ENCODE measurements at places on chromosomes 4 and X.

- no peak for DNase-seq
Observed at GRCh38 chr4:163764569-163764968, 270.1 kb downstream of the TMA16 start.

- no peak for DNase-seq
Observed at GRCh38 chr4:42048394-42048793, 58.1 kb downstream of the SLC30A9 start.

- peak; percentile 32 for DNase-seq
Observed at GRCh38 chrX:72620550-72621145, 48.0 kb upstream of the HDAC8 start.

- DNase-seq: no peak
Observed at GRCh38 chr4:88807499-88807898, 109.9 kb upstream of the NAP1L5 start.

DNA sequence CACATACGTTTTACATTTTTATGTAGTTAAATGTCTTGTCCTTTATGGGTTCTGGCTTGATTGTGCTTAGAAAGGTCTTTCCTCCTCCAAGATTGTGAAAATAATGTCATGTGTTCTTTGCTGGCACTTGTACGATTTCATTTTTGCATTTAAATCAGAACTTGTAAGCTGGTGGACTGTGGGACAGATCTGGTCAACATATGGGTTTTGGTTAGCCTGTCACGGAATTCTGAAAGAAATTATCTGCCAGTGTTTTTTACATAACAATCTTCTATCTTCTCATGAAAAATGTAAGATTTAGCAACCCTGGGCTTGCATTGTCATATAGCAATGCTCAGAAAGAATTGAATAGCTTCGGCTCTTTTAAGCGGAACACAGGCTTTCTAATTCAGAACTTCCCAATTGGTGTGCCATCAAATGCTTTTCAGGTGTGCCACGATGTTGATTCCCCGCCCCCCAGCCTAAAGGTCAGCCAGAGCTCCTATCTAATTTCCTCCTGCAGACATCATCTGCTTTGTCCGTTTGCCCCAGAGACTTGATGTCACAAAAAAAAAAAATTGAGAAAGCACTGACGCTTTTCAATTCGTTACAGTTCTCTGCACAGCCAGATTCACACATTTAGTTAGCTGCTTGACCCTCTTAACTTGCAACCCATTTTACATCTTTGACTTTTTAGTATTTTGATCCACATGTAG, 16.2 kb downstream of the AFF1 start:
- no peak for DNase-seq

DNA sequence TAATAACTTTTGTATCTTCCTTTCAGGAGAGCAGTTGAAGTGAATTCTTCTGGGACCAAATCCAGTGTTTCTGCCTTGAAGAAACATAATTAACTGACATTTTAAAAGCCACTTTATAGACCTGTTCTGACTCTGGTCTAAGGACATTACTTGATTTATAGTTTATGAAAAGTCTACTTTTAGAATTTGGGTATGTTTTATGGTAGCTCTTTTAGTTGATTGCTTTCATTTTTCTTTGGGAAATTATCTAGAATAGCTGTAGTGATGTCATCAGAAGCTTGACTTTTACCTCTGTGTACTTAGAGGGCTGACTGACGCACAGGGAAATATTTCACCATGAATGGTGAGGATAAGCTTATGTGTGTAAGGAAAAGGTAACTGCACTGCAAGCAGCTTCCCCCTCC, 131.8 kb upstream of the LIMCH1 start:
- no peak for DNase-seq

DNA sequence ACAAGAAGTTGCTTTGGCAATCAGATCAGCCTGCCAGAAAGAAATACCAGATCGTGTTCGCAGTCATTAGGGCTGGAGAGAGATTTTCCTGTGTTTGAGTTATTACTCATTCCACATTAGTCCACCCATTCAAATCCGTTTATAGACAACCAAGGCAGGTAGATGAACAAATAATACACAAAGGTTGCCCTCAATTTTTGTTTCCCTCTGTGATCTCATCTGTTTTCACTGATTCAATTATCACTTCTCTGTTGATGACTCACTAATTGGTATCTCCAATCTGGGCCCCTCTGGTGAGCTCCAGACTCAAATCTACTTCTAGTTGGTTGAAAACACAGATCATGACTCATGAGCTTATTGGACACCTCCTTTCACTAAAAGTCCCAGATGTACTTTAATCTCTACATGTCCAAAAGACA, 54.5 kb downstream of the CHM start:
- DNase-seq: no peak

DNA sequence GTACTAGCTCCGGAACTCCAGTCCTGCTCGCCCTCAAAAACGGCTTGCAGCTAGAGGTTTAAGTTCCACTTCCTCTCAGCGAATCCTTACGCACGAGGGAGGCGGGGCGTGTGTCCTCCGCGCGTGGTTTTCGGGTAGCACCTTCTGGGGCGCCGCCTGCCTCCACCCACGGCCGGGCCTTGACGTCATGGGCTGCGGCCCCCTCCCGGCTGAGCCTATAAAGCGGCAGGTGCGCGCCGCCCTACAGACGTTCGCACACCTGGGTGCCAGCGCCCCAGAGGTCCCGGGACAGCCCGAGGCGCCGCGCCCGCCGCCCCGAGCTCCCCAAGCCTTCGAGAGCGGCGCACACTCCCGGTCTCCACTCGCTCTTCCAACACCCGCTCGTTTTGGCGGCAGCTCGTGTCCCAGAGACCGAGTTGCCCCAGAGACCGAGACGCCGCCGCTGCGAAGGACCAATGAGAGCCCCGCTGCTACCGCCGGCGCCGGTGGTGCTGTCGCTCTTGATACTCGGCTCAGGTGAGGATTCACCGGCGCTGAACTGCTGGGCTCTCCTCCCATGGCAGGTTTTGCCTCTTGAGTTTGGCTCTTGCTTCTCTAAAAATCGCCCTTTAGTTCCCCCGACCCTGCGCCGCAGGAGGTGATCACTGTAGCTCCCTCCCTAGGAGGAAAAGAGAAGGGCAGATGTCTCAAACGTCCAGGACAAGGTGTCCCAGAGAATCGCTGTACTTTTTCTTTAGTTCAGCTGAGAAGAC, at the start of gene AREG:
Gene AREG (plus strand): TSS at position 246 of the 752 bp plus-strand sequence. CDS start 210 bp downstream, at position 456.
- DNase-seq: peak; percentile 76

GRCh38 chr4:138912704-138913340, 102.8 kb upstream of the NOCT start:
- DNase-seq: no peak

- no peak for DNase-seq
Observed at GRCh38 chrX:38660395-38661102, 99.2 kb downstream of the TSPAN7 start.

- DNase-seq: no peak
Observed at GRCh38 chrX:28085653-28086052, 104.4 kb upstream of the DCAF8L1 start.

DNA sequence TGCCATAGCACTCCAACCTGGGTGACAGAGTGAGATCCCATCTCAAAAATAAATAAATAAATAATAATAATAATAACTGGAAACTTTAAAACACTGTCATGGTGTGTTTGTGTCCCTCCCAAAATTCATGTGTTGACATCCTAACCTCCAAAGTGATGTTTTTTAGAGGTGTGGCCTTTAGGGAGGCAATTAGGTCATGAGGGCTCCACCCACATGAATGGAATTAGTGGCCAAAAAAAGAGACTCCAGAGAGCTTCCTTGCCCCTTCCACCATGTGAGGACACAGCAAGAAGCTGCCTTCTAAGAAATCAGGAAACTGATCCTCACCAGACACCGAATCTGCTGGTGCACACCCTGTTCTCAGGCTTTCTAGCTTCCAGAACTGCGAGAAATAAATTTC, 23.8 kb upstream of the RAPGEF2 start:
- no peak for DNase-seq

- no peak for DNase-seq
Observed at GRCh38 chrX:14913241-14913640, 40.0 kb downstream of the MOSPD2 start.

DNA sequence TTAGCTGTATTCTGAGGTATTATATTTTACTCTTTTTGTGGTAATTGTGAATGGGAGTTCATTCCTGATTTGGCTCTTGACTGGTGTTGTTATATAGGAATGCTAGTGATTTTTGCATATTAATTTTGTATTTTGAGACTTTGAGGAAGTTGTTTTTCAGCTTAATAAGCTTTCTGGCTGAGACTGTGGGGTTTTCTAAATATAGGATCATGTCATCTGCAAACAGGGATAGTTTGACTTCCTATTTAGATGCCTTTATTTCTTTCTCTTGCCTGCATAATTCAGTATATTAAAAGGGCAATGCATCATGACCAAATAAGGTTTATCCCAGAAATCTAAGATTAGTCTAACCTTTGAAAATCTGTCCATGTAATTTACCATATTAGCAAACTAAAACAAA, 44.7 kb upstream of the EPGN start:
- no peak for DNase-seq

GRCh38 chrX:153533091-153533490, 15.6 kb downstream of the ATP2B3 start:
- no peak for DNase-seq

DNA sequence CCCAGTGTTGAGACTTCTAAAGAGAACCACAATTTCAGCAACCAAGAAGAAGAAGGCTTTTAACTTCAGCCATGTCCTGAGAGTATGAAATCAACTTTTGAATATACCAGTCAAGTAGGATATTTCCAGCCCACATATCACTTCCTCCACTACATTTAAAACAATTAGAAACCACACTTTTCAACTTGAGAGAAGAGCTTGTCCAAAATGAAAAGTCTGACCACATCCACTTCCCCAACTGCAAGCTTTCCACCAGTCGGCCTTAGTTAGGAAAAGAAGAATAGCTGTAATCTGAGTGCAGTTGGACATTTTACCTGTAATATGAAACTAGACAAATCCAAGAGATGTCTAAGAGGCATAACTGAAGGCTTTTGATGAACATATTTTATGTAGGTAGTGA, 101.9 kb upstream of the SLC7A11 start:
- DNase-seq: no peak

GRCh38 chrX:45769761-45770582, 569.3 kb upstream of the DIPK2B start:
- no peak for DNase-seq

DNA sequence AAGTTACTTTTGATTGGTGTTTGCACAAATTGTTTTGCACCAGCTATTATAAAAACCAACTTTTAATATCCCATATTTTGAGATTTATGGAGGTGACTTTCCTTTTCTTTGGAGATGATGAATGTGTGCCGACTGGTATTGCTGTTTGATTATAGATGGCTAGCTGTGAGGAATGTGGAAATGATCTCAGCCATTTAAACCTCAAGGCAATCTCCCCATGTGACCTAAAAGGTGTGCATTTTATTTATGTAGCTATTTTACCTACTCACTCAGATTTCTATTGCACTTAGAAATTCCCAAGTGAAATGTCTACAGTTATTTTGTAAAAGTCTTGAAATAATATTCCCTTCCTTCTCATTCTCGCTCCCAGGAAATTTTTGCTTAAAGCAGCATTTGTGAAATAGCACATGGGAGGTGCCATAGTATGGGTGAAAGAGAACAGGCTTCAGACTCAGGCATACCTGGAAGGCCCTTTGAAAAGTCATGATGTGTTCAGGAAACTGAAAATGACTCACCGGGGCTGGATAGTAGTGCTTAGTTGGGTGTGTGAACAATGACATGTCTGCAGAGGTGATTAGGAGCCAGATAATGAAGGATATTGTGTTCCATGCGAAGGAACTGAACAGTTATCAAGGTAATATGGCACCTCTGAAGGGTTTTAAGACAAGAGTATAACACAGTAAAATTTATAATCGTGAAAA, 247.6 kb downstream of the CBLL2 start:
- no peak for DNase-seq

- DNase-seq: no peak
Observed at GRCh38 chr4:112119353-112119783, 25.9 kb upstream of the FAM241A start.

DNA sequence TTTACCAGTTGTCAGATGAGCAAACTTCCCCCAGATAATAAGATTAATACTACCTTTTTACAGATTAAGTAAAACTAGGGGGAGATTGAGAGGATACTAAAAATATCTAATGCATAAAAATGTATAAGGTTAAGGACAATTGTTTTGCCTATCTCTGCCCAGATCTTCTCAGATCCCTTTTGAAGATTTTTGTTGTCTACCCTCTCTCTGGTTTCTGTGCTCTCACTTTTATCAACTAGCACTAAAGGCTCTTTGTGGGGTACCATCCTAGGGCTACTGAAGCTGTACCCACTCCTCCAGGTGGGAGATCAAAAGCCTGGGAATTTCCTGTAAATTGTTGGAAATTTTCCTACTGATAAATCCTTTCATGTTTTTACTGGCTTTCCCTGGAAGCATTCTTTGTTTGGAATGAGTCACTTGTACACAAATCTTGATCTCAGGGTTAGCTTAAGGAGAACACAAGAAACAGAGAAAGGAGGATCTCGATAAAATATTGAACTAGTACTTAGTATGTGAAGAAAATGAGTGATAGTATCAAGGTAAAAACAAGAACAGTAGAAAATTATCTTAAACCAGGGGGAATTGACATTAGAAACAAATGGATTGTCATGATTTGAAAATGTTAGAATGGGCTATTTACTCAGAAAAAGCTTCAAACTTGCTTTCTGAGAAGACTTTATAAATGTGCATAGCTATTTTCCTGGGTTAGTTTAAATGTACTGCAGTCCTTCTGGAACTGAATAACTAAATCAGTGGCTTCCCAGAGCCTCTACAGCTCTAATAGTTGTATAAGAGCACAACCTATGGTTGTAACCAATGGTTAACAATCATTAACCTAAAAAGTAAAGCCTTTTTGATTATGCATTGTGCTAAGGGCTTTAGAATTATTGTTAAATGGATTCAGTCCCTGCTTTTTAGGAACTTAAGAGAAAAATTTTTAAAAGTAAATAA, 679.9 kb upstream of the MAGEB2 start:
- DNase-seq: no peak

DNA sequence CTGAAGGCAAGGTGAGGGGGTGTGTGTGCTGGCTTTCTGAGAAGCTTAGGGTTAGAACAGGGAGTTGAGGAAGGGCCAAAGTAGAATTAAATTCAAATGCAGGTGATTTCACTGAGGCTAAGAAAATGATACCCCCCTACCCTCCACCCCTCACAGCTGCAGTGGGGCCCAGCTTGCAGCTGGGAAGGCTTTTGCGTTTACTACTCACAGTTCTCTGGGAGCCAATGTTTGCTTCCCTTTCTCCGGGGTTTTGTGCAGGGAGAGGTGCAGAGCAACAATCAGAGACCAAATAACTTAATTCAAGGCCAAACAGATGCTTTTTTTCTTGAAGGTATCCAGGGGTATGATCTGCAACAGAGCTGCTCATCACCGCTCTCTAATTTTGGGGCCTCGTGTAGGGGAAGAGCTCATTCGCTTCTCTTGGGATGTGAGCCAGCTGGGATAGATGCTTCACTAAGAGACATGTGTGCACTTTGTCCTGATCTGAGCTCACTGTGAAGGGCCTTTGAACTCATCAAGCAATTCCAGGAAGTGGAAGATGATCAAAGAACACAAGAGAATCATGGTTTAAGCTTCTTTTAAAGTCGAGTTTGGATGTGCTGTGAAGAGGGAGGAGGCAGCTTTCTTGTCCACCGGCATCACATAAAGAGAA, 122.7 kb upstream of the C1GALT1C1 start:
- DNase-seq: no peak

DNA sequence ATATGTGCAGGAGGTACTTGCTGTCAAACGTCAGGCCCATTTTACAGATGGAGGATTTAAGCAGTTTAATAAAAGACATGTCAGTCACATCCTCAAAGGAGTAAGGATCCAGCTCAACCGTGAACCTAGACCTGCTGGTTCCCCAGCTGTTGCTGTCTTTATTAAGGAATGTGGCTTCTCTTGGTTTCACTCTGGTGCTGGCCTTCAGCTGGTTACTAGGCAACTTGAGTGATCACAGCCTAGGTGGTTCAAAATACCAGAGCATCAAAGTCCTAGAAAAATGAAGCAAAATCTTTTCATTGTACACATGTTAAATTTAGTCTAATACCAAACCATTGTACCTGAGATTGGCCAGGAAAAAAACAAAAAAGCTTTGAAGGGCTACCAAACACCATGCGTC, 32.7 kb upstream of the GLRA2 start:
- DNase-seq: no peak

All from stimulated activated CD8-positive, alpha-beta memory T cell treated with anti-CD3 and anti-CD28 coated beads, Interleukin-15, amount 100 ng/mL, for 48 hours (primary cell).